ENCODE measurements at places on chromosomes 16 and 17.
A peak's percentile ranks its signal among the peaks of the same experiment; 100 is the strongest.

GRCh38 chr16:89646270-89646669 lies 11.2 kb downstream of the CHMP1A start:
- DNase-seq: no peak

GRCh38 chr17:36144014-36144413 lies 32.4 kb downstream of the TBC1D3B start:
- DNase-seq: no peak

GRCh38 chr16:19389246-19389645 lies 28.4 kb upstream of the TMC5 start:
- DNase-seq: peak; percentile 59

- no peak for DNase-seq
Measured at GRCh38 chr16:73601911-73602310, 554.0 kb upstream of the ZFHX3 start.

- no peak for DNase-seq
Measured at GRCh38 chr17:78672871-78673371, 95.7 kb upstream of the DNAH17 start.

- no peak for DNase-seq
Measured at GRCh38 chr16:6905601-6906000, 427.0 kb upstream of the RBFOX1 start.

DNA sequence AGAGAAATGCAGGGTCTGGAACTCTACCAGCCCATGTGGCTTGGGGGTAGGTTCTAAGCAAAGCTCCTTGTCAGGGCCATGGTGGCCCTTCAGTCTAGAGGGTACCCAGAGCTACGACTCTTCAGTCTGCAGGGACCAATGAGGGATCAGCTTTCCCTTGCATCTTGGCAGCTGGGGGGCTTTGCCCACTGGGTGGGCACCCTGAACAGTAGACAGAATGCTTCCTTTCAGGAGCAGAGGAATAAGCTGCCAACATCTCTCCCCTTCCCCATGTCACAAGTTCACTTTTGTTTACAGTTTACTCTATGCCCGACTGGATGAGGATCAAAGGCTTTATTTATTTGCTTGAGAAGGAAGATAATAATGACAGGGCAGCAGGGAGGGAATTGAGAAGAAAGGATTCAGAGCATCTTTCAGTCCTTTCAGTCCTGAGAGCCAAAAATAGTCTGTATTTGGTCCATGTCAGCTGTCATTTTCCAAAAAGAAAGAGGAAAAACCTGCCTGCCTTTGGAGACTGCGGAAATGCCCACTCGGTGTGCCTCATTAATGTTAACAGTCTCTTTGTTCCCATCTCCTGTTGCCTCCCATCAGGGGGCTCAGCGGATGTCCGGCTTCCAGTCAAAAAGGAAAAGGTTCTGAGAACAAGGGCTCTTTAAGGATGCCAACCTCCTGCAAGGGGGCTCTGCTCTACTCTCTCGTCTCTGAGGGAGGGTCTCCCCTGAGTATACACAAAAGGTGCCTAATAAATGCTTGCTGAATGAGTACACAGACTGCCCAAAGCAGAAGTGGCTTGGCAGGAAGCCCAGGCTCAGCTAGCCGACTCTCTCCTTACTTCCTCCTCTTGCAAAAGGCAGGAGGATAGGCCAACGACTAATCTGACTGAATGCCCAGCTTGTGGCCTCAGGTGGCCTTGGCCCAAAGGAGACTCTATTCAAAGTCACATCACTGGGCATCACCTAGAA lies 17.1 kb downstream of the TRAF4 start:
- DNase-seq: no peak

DNA sequence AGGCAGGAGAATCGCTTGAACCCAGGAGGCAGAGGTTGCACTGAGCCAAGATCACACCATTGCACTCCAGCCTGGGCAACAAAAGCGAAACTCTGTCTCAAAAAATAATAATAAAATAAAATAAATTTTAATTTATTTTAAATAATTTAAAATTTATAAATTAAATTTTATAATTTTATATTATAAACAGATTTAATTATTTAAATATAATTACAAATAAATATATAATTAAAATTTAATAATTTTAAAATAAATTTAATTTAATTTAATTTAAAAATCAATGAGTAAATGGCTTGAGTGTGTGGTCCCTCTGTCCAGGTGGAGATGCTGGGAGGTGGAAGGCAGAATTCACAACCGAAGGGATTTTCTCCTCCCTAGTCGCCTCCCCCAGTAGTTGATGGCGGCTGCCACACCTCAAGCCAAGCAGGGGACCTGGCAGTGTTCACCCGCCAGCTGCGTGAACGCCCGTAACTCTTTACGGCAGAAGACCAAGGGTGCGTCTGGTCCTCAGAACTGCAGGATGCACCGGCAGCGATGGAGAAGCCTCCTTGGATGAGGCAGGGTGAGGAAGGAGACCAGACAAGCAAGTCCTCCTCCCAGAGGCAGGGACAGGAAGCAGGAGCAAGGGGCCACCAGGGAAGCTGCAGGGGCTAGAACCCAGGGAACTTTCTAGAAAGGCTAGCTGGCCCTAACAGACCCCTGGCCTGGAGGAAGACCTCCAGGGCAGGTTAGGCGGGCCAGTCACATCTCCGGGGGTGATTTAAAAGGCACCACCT lies 22.9 kb upstream of the KRT17 start:
- no peak for DNase-seq

GRCh38 chr17:67218385-67218950 lies 26.5 kb downstream of the HELZ start:
- no peak for DNase-seq

GRCh38 chr16:19589771-19590302 lies 34.3 kb downstream of the VPS35L start:
- no peak for DNase-seq

DNA sequence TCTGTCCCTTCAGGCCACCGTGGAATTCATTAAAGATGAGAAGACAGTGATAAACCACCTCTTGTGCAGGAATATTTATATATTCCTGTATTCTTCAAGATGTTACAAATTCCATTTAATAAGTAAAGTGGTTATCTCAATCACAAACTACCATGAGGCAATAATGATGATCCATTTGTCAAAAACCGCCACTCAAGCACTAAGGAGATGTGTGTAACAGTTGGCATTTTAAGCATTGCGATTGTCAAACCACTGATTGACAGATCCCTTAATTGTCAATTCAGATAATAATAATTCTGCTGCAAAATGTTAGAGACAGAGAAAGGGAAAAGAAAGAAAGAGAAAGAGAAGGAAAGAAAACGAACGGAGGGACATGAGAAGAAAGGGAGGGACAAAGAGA lies 476.1 kb upstream of the RBFOX1 start:
- no peak for DNase-seq

- DNase-seq: no peak
Measured at GRCh38 chr17:44188576-44189403, 2.0 kb downstream of the TMUB2 start.

- no peak for DNase-seq
Measured at GRCh38 chr17:50903604-50904517, 37.7 kb upstream of the TOB1 start.

GRCh38 chr17:3935825-3936355 lies 19.6 kb upstream of the P2RX1 start:
- DNase-seq: no peak

GRCh38 chr16:77434022-77434529 lies 758 bp downstream of the ADAMTS18 start:
- DNase-seq: no peak

DNA sequence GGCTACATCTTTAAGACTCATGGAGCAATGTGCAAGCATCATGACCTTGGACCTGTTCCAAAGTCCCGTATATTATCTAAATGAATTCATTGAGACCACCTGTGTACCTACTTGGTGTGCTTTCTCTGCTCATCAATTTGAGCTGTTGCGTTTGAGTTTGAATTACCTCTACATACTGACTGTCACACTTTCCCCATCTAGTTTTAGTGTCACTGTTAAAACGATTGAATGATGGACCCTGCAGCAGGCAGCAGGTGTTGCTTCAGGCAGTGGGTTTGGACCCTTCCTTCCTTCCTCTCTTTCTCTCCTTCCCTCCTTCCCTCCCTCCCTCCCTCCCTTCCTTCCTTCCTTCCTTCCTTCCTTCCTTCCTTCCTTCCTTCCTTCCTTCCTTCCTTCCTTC lies 33.9 kb upstream of the ZKSCAN2 start:
- no peak for DNase-seq

GRCh38 chr16:46796764-46797269 lies 34.2 kb downstream of the C16orf87 start:
- DNase-seq: no peak

DNA sequence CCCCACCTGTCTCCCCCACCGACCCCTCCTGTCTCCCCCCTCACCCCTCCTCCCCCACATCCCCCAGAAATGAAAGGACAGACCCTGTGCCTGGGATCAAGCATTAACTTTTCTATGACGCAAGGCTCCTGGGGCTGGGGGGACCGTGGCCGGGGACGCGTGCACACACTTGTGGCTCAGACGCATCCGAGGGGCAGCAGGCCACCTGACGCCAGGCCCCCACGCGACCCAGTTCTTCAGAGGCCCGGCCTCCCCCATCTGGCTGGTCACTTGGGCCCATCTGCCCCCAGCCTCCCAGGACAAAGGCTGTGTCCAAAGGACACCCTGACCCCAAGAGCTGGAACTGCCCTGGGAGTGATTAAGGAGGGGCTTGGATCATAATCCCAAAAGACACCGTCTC lies 14.0 kb upstream of the PVALEF start:
- DNase-seq: no peak

DNA sequence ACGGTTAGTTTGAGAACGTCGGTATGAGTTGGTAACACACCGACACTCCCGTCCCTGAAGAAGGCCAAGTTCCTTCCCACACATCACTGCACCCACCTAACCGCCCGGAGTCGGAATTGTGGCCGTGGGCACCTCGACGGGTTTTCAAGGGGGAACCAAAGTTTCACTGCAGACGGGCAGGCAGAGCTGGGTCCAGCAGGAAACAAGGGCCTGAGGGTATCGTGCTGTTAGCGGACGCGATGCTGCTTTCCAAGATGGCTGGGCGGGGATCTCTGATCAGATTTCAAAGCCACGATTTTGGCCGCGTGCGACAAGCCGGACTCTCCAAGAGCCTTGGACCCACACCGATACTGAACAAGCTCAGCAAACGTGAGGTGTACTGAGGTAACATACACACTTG lies 82.3 kb upstream of the DOC2B start:
- DNase-seq: no peak

GRCh38 chr17:15914400-15915170 lies 30.3 kb upstream of the ADORA2B start:
- no peak for DNase-seq

GRCh38 chr16:14202697-14203096 lies 131.6 kb downstream of the MRTFB start:
- no peak for DNase-seq

GRCh38 chr16:71472051-71472450 lies 10.0 kb upstream of the ZNF23 start:
- DNase-seq: no peak

- no peak for DNase-seq
Measured at GRCh38 chr17:72922219-72922618, 170.3 kb downstream of the SLC39A11 start.

DNA sequence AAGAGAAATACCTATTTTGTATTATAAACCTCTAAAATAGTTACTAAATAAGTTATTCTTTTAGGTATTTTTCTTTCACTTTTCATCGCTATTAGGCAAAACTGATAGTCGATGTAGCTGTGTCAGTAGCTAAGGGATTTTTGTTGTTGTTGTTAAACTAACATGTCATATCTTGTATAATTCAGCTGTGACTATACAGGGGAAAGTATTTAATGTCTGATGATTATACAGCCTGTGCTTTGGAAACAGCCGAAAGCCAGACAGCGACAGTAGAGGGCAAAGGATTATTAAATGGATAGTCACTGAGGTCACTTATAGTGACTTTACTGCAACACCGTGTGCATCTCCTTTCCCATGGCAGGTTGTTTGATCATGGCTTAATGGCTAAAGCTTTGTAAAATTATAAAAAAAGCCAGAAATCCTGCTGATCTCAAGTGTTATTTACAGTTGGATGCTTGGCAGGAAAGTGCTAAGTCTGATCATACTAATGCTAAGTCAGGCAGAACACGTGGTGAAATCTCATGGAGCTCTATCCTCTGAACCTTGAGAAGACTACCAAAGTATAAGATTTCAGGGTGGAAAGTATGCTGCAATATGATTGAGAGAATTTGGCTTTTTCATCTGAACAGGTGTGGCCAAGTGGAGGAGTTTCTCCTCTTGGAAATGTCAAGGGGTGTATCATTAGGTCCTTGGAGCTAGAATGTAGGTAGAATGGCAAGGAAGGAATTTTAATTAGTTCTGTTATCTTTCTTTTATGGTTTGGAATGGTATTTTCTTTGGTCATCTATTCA lies 88.4 kb downstream of the FTO start:
- no peak for DNase-seq

DNA sequence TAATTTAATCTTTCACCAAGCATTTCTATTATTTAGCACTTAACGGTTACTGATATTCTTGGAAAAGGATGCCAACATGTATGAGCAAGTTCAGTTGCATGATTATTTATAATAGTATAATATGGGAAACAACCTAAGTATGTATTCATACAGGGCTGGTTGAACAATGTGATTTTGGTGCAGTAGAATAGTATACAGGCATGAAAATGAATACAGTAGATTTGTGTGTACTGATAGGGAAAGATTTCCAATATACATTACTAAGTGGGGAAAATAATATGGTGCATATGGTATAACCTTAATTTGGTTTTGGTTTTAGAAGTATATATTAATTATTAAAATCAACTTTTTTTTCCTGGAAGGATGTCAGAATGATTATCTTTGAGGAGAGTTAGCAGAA lies 109.1 kb downstream of the SPECC1 start:
- DNase-seq: no peak

DNA sequence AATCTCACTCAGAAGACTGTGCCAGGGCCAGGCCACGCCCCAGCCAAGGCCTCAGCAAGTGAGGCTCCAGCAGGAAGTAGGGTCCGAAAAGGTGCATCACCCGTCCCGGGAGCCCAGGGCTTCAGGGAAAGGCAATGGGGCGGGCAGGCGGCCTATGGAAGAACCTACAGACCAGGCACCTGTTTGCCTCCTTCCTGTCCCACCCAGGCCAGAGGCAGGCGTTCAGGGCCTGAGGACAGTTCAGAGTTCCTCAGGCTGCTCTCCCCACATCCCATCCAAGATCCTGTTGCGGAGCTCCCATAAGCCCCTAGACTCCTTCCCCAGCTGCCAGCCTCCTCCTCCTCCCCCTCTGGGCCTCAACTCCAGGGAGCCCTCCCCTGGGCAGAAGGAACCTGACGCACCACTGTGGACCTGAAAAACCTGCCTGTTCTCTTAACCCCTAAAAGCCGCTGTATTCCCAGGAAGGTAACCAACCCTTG lies 2.3 kb downstream of the CLUH start:
- DNase-seq: no peak

GRCh38 chr17:80504686-80505413 lies 28.4 kb upstream of the NPTX1 start:
- DNase-seq: no peak

DNA sequence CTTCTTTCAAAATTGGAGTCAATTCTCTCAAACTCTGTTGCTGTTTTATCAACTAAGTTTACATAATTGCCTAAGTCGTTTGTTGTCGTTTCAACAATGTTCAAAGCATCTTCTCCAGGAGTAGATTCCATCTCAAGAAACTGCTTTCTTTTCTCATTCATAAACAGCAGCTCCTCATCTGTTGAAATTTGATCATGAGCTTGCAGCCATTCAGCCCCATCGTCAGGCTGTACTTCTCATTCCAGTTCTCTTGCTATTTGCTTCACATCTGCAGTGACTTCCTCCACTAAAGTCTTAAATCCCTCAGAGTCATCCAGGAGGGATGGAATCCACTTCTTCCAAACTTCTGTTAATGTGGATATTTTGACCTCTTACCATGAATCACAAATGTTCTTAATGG lies 230.6 kb downstream of the IRF8 start:
- no peak for DNase-seq

- no peak for DNase-seq
Measured at GRCh38 chr16:5228369-5228768, 130.8 kb upstream of the EEF2KMT start.

Measured in activated CD4-positive, alpha-beta T cell treated with anti-CD3 and anti-CD28 coated beads, Interleukin-2, amount 50 U/mL, for 48 hours (primary cell).